ENCODE measurements at places on chromosomes 5 and 9.

DNA sequence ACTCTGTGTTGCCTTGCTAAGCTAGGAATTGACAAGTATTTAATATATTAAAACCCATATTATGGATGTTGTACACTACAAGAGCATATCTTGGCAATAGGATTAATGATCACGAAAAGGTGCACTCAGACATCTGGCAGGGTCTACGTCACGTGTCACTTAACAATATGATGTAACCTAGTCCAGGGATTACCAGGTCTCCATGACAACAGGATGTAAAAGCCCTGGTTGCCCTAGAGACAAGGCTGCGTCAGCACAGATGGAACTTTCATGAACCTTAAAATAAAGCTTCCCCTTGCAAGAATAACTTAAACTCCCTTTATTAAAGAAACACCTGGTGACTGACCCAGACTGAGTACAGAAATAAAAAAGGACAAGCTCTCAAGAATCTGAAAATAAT lies 717.8 kb downstream of the CDH18 start:
- no peak for DNase-seq

DNA sequence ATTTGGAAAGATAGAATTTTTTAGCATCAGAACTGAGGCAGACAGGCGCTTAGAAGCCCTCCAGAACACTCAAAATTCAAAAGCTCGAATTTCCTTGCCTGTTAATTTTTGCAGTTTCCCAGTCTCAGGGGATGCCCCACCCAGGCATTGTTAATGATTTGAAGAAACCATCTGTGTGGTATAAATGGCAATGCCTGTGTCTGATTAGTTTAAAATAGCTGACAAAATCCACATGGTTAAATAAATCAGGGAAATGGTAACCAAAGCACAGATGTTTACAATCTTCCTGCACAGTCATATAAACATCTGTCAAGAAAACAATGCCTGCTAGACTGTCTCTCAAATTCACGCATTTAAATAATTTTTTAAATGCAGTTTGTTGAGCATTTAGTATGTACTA lies 185.2 kb upstream of the RGMB start:
- DNase-seq: no peak

DNA sequence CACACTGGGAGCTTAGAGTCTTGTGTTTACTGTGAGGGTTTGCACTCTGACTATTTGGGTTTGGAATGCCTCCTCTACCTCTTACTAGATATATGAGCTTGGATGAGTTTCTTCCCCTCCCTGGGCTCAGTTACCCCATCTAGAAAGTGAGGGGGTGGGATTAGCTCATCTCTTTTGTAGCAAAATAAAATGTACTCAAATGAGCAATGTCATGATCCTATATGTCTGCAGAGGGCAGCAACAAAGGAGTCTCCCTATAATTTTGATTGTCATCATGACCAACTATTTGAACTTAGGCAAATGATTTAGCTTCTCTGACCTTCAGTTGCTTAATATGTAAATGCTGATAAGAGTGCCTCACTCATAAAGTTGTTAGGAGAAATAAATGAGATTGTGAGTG lies 109.0 kb downstream of the DPYSL3 start:
- no peak for DNase-seq

- no peak for DNase-seq
These were observed 95.8 kb downstream of the LMNB1 start for GRCh38 chr5:126872561-126873354.

DNA sequence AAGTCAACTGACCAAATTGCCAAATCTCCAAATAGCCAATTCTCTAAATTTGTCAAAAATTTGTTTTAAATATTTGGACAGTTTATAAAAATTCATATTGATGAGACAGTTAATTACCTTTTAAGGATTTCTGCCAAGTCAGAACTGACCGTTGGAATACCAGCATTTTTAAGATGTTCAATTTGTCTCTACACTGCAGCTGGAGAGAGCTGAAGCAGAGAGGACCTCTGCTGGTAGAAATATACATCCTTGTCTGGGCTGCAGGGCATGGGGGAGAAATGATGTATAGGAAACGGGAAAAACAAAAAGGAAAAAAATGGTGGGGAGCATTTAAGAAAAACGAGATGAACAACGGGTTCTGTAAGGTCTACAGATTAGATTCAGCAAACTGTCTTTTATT lies 16.8 kb downstream of the NR6A1 start:
- DNase-seq: no peak

DNA sequence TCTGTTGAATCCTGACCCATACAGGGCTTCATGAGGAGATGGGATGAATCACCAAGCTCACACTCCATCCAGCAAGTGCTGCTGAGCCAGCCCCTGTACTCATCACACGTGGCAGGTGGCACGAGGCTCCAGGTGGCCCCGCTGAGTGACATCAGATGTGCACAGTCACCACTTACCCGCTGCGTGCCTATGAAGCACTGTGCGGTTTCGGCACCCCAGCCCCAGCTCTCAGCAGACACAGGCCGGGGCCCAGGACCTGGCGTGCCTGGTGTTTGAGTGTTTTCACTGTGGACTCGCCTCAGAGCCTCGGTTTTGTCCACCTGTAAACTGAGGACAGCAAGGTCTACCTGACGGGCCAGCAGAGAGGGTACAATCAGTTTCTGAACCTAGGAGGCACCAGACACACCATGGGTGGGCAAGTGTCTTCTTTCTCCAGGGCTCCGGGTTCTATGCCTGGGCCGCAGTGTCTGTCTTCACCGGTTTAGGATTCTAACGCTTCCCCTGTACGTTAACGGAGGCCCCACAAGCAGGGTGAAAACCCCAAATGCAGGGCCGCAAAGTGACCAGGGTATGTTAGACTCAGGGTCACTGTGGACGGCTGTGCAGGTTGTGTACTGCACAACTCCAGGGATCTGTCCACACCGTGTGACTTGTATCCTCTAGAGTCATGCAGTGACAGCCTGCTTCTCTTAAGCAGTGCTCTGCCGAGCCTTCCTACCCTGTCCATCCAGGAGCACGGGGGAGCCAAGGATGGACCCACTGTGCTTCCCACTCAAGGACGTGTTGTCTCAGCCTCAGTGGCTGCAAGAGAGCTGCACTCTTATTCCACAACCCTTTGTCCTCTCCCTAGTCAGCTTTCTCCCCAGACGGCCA lies 44.3 kb upstream of the COL5A1 start:
- DNase-seq: no peak

DNA sequence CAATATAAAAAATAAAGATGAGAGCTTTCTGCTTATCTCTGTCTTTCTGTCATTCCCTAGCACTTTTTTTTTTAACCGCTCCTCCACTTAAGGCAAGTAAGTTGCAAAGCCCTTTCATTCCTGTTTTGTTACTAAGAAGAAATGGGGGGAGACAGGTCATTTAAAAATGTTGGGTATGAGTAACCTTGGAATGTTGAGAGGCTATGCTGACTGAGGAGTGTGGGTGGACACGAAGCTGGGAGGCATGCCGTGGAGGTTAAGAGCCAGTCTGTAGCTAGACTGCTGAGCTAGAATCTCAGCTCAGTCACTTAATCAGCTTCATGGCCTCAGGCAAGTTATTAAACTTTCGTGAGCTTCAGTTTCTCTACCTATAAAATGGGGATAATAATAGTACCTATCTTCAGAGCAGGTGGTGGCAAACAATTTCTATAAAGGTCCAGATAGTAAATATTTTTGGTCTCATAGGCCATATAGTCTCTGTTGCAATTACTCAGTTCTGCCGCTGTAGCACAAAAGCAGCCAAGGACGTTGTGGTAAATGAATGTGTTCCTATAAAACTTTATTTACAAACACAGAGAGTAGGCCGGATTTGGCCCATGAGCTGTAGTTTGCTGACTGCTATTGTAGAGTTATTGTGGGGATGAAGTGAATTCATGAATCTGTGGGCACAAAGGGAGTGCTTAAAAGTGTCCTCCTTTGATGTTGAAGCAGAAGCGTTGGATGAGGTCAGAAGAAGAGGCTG lies 220.0 kb downstream of the GABBR2 start:
- no peak for DNase-seq

DNA sequence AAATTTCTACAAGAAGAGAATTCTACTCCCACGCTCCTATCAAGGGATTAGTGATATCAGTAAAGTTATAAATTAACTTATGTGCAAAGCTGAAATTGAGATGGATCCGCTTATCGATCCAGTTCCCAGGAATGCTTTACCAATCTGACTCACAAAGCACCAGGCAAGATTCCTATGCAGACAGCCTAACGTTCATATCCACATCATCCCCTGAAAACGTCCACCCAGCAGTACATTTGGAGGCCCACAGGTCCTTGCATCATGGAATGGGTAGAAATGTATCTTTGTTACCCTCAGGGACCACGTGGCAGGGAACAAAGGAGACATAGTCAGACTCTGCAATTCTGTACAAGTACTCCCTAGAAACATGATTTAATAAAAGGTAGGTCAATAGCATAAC lies 147.4 kb downstream of the ESM1 start:
- no peak for DNase-seq

DNA sequence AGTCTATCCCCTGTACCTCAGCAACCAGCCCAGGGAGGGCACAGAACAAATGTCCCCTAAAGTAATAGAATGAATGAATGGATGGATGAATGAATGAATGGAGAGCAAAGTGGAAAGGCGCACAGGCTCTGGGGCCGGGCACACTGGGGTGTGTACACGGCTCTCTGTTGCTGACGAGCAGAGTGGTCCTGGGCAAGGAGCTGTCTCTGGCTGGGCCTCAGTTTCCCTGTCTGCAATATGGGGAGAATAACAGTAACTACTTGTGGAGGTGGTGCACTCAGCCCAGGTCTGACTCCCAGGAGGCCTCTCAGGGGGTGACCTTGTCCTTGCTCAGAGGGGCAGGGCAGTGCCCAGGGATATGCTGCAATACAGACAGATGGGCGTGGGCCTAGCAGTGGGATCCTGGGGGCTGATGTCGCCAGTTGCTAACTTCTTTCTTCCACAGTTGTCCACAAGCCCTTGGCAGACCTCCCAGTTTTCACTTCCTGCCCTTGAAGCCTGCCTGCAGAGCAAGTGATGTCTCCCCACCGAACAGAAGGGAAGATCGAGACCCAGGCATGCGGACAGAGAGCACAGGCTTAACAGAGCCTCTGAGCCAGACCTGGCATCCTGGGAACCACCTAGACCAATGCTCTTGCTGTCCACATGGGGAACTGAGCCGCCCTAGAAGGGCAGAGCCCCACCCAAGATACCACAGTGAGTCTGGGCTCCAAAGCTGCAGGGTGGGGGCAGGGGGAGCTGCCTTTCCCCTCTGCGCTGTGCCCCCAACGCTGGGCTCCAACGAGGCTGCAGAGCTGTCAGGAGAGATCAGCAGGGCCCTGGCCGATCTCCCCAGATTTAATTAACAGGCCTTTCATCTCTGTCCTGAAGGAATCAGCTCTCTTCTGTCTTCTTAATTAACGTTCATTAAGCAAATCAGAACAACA lies 13.6 kb upstream of the LAMC3 start:
- peak; percentile 54 for DNase-seq

DNA sequence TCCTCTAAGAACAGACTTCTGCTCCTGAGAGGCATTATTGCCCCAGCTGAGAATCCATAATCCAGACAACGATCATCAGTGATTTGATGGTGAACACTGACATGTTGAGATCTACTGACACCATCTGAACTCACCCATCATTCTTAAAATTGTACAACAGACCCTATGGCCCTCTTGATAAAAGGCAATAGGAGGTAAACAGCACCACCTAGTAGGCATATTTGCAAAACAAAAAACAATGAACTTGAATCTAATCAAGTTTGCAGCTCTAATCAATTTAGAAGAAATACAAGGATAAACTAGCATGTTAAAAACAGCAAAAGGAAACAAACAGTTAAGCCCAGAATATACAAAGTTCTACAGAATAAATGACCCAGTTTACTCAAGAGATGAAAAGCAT lies 89.6 kb downstream of the SFXN1 start:
- DNase-seq: peak; percentile 18

- DNase-seq: no peak
These were observed 246.9 kb downstream of the TLR4 start for GRCh38 chr9:117951127-117951526.

- DNase-seq: no peak
These were observed 8.3 kb downstream of the N4BP3 start for GRCh38 chr5:178121391-178122276.

GRCh38 chr5:136182618-136183017 lies 10.3 kb downstream of the SMIM32 start:
- DNase-seq: no peak

DNA sequence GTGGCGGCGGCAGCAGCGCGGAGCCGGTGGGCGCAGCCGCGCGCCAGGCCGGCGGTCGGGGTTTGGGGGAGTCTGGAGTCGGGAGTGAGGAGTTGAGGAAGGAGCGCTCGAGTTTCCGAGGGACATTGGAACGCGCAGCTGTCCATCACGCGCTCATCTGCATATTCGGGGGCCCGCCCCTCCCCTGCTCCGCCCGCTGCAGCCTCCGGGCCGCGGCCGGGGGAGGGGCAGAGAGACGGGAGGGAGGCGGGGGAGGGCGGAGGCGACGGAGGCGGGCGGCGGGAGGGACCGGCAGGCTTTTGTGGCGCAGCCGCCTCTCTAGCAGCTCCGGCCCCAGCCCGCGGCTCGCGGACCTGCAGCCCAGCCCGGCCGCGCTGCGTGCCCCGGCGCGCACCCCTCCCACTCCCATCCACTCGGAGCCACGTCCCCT lies at the start of gene IRX2:
Gene IRX2 (minus strand): TSS at position 86 of the 430 bp plus-strand sequence. CDS start 264 bp downstream, outside the sequence.
- DNase-seq: peak; percentile 47

GRCh38 chr5:33601881-33602280 lies 161.1 kb downstream of the TARS1 start:
- no peak for DNase-seq

GRCh38 chr9:26172301-26172700 lies 494.1 kb upstream of the TUSC1 start:
- no peak for DNase-seq

GRCh38 chr5:38473008-38473407 lies 83.4 kb downstream of the LIFR start:
- DNase-seq: no peak

GRCh38 chr9:93045521-93045920 lies 13.0 kb upstream of the SUSD3 start:
- DNase-seq: no peak

DNA sequence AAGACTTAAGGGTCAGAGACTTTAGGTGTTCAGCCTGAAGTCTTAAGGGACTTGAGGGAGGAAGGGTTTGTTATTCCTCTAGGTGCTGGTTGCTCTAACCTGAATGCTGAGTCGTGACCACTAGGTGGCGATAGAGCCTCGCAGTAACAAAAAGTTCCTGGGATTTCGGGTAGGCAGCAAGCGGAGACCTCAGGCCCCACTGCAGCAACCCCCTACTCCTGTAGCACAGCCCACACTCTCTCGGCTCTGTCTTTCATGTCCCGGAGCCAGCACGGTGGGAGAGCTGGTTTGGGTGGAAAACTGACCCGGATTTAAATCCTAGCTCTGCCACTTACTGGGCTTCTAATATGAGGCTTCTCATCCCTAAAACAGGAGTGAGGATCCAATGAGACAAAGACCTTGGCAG lies 100.3 kb upstream of the PANK3 start:
- DNase-seq: peak; percentile 69

Data from hematopoietic multipotent progenitor cell treated with erythropoietin and hydrocortisone succinate and interleukin-3 and kit ligand, for 8 days (in vitro differentiated cells).